Foreskin melanocyte (primary cell): ENCODE measurements at places on chromosomes 1 and 21.

- DNase-seq, result peak; percentile 71
Observed at GRCh38 chr1:246681900-246682895, 42.0 kb upstream of the SCCPDH start.

DNA sequence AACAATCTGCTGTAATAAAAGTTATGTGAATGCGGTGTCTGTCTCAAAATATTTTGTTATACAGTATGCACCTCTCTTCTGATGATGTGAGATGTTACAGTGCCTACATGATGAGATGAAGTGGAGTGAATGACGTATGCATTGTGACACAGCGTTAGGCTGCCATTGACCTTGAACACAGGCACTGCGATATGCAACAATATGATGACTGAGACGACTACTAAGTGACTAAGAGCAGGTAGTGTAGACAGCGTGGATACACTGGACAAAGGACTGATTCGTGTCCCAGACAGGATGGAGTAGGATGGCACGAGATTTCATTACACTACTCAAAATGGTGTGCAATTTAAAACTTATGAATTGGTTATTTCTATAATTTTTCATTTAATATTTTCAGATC is 8.4 kb downstream of the SGIP1 start:
- DNase-seq, result no peak

- no peak for DNase-seq
Observed at GRCh38 chr1:245810181-245810769, 655.5 kb downstream of the KIF26B start.

GRCh38 chr1:179353546-179353945 is 12.2 kb upstream of the AXDND1 start:
- no peak for DNase-seq
